ENCODE measurements at places on chromosomes 11 and 22.

DNA sequence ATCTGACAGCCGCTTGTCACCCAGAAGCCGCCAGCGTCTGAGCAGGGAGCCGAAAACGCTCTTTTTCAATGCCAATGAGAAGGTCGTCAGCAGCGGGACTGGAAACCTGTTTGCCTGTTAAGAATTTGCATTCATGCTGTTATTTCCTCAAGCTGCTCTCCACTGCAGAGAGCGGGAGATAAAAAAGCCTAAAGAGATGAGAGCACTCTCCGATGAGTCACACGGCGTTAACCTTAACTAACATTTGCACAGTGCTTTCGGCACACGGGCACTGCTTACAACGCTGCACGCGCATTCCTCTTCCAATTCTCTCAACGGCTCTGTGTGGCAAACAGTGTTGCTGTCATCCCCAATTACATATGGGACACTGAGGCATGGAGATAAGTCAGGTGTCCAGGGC lies 40.0 kb upstream of the RTL6 start:
- no peak for DNase-seq

- DNase-seq = no peak
Measured at GRCh38 chr11:134060316-134060715, 8.6 kb upstream of the JAM3 start.

DNA sequence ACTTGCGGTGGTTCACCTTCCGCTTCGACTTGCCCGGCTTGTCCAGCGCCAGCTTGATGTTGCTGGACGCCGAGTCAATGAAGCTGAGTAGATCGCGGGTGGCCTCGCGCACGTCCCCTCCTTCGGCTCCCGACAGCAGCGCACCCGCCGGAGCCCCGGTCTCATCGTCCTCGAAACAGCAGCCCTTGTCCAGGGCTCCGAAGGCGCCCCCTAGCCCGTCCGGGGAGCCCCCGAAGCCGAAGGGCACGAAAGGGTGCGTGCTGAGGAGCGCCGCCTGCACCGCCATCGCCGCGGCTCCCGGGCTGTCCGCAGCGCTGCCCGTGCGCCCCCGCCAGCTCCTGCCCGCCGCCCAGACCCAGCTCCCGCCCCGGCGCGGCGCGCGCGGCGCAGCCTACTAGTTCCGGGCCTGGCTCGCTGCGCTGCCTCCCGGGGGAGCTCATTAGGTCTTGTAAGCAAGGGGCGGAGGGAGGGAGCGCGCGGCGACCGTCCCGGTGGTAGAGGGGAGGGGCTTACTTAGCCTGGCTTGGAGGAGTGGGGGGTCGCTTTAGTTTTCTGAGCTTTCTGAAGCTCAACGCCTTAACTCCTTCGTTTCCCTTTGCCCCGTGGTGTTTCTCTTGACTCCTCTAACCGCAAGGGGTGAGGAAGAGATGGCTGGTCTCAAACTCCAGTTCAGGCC lies at the start of gene FAM181B:
Gene FAM181B (minus strand): TSS at position 421 of the 676 bp plus-strand sequence. CDS start 135 bp downstream, at position 286.
- peak; percentile 7 for DNase-seq

- DNase-seq = no peak
Measured at GRCh38 chr11:8987446-8987845, 16.4 kb downstream of the NRIP3 start.

DNA sequence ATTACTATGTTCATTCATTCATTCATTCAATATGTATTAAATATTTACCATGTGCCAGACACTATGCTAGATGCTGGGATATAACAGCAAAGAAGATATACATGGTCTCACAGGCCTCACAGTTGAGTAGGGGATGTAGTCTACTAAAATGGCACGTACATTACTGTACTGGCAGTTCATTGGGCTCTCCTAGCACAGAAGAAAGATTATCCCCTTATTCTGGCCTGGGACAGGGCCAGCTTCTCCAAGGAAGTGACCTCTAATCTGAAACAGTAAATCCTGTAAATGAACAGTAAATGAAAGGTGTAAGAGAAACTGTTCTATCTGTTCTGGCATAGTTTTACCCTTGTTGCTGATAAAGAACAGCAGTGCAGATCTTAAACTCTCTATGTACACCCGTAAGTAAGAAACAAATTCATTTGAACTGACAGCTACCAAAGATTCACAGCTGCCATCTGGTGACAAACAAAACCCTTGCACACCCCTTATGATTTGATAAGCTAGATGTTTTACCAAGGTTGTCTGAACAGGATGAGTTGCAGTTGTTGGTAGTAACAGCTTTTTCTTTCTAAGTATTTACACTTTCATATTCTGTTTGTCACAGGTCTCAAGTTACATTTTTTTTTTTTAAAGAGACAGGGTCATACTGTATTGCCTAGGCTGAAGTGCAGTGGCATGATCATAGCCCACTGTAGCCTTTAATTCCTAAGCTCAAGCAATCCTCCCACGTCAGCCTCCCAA lies 263.1 kb downstream of the TMEM135 start:
- DNase-seq = no peak

DNA sequence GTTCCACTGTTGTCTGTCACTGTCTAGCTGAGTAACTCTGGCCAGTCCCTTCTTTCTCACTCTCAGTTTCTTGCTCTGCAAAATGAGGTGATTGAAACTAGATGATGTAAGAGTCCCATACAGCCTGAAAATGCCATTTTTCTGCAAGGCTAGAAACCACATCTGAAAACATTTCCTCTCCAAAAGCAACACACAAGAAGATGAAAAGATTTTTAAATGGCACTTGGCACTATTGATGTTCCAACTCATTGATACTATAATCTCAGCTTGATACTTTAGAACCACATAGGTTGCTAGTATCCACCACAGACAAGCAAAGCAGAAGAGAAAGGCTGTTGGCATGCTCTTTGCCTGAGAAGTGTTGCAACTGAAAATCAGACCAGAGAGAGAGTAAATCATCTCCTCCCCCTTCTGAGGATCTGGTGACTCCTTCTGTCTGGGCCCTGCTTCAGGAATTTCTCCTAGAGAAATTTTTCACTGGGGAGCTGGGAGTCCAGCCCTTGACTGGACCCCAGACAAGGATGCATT lies 1217.9 kb downstream of the LRRC4C start:
- DNase-seq = no peak

DNA sequence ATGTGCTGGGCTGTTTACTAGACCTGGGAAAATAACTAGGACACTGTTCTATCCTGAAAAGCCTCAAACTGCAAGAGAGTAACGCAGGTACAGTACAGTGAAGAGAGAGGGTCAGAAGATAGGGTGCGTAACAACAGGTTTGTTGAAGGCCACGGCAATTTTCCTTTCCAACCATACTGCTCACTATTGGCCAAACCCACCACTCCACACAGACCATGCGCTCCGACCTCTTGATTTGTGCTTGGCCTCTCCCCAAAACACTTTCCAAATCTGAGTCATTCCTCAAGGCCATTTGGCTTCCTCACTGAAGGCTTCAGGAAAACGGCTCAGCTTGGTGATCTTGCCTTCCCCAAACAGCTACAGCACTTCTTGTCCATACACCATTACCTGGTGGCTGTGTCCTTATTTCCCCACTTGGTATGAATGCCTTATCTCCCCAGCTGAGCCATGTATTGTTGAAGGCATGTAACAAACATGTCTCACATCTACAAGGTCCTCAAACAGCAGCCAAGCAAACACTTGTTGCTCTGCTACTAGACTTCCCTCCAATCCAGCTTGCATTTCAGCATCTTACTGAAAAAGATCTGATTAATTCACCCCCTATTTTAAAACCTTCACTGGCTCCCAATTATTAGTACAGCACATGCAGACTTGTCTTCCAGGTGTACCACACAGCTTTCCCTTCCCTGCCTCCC lies 40.9 kb downstream of the TCF20 start:
- no peak for DNase-seq

DNA sequence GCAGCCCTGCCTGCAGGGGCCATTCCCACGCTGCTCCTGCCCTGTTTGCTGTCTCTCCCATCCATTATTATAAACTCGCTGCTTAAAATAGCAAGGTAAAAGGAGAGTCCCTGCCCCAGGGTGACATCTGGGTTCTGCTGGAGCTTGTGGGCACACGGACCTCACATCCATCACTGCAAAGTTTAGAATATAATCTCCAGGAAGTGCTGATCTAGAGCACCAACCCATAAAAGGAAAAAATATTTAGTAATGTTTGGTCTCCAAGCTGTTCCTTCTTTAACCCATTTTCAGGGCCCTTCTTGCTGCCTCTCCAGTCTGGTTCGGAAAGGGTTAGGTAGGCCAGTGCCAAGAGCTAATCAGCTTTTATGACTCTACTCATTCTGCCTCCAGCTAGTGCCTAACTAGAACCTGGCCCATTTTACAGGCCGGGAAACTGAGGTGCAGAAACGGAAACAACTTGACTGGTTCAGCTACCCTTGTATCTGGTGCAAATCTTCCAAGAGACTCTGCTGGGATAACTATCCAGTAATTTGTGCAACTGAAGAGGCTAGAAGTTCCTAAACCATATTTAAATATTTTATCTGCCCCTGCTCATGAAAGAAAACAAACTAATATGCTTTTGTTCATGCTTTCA lies 37.5 kb downstream of the IRAG1 start:
- no peak for DNase-seq

GRCh38 chr11:46350695-46351094 lies 3.4 kb downstream of the DGKZ start:
- DNase-seq = no peak

DNA sequence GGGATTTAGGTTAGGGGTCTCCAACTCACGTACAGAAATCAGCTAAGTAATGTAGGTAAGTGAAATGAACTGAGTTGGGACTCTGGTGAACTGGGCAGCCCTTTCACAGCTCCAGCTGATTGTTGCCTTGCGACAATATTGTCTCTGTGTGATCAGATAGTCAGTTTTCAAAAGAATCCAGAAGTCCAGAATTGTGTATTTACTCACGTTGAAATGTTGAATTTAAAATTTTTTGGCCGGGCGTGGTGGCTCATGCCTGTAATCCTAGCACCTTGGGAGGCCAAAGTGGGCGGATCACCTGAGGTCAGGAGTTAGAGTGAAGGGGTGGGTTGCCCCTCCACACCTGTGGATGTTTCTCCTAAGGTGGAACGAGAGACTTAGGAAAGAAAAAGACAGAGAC lies 18.8 kb upstream of the WDR74 start:
- no peak for DNase-seq

DNA sequence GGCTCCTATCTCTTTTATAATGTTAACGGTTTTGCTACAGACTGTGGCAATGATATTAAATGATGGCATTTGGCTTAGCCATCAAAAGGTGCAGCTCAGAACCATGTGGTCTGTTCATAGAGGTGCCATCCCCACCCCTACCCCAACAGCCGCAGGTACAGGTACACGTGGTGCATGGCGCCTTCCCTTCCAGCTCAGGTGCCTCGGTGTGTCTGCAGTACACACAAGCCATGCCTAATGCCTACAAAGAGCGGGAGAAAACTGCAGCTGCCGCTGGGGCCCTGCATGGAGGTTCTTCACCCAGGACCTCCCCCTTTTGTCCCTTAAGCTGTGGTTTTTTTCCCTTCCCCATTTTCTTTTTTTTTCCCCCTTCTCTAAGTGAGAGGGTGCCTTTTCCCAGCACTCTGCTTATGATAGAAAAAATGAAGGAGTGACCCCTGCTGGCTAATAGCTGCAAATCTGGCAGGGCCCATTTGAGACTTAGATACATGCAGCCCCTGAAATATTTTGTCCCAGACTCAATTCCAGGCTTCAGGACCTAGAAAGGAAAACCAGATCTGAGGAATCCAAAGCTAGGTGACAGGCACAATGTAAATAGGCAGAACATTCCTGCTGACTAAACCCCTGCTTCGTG lies 6.5 kb downstream of the OR52M1 start:
- no peak for DNase-seq

- peak; percentile 83 for DNase-seq
Measured at GRCh38 chr11:120335908-120336640, at the start of gene ARHGEF12. ARHGEF12 (plus strand) TSS chr11:120336413; CDS start chr11:120337244, 831 bp downstream.

DNA sequence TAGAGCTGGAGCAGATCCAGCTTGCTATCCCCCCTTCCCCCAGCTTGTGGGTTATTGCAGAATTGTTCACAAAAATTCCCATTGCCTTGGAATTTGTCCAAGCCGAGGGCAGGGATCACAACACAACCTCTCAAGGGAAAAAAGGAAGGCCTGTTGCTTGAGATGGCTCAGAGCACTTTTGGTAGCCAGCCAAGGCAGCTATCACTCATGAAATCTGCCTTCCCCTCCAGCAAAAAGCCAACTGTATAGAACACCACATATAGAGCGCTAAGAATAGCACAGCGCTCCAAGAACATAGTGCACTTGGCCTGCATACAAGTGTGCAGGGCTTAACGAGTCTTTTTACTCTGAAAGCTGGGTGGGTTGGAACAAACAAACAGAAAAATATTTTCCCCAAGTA lies 46.2 kb downstream of the FAM83F start:
- DNase-seq = no peak

DNA sequence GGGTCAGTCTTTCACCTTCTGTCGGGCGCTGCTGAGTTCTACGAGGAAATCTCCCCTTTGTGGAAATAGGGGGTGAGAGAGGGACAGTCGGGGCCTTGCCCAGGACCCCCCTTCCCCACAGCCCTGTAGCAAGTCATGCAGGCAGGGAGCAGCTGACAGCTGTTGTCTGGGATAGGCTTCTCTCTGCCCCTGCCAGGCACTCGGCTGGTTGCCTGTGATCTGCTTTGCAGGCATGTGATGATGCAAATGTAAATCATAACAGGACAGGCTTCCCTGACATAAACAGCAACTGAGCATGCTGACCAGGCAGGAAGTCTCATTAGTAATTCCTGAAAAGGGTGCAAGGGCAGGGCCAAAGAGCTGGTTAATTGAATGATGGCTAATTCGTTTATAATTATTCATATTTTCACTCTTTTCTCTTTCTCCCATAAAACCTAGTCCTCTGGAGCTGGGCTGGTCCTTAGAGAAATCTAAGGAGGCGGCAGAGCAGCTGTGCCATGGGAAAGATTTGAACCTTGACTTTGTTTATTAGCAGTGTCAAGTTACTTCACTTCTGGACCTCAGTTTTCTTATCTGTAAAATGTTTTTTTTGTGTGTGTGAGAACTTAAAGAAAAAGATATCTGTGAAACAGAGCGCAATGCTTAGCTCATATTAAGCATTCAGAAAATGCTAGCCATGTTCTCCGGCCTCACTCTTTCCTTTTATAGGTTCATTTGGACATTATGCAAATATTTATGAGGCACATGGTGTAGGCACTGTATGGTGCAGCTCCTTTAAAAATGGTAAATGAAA lies 129.7 kb downstream of the LDLRAD3 start:
- DNase-seq = no peak

GRCh38 chr11:73325036-73325981 lies 17.2 kb downstream of the ARHGEF17 start:
- DNase-seq = no peak

DNA sequence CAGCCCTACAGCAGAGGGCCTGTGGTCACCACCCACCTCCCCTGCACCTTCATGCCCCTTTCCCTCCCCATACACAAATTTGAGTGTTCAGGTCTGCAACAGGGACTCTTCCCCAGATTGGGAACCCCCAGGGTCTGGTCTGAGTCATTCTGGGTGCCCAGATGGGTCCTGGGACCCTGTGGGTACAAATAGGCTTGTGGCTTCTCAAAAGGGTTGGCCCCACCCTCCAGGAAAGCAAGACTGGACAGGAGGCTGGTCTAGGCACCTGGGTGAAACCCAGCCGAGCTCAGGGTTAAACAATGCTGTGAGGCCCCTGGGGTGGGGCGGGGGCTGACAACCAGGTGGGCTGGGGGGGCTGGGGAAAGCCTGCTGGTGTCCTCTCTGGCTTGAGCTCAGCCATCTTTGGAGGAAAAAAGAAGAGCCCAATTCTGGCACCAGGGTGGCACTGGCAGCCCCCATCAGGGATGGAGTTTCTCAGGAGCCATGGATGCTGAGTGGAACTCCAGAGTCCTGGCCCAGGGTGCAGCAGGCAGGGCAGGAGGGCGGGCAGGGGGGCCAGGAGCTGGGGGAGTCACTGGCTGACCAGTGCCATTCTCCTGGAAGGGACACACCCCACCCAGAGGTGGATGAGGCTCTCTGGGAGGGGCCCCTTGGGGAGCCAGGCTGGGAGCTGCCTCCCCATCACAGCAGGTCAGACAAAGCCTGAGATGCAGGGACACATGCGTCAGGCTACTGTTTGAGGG lies 1.1 kb downstream of the SEPTIN5 start:
- DNase-seq = no peak

GRCh38 chr11:47850337-47850736 lies 2.2 kb upstream of the NUP160 start:
- peak; percentile 29 for DNase-seq

All from CD4-positive, alpha-beta T cell treated with Interleukin-4 for 1 hour (primary cell).